ENCODE measurements at places on chromosomes 5 and 9.

DNA sequence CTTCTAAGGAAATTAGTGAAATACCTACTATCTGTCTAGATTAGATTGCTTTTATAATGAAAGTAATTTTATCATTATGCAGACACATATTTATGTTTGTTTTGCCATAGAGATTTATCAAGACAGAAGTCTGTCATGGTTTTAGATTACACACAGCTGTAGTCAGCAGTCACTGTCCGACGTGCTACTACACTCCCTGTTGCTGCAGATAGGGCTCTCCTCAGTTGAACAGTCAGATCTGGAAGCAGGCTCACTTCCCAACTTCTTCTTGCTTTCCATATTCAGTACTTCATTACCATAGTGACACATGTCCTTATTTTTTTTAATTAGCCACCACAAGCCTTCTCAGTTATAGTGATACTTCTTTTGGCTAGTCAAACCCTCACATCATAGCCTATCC is 329.9 kb upstream of the ITGA1 start:
- DNase-seq, result no peak

DNA sequence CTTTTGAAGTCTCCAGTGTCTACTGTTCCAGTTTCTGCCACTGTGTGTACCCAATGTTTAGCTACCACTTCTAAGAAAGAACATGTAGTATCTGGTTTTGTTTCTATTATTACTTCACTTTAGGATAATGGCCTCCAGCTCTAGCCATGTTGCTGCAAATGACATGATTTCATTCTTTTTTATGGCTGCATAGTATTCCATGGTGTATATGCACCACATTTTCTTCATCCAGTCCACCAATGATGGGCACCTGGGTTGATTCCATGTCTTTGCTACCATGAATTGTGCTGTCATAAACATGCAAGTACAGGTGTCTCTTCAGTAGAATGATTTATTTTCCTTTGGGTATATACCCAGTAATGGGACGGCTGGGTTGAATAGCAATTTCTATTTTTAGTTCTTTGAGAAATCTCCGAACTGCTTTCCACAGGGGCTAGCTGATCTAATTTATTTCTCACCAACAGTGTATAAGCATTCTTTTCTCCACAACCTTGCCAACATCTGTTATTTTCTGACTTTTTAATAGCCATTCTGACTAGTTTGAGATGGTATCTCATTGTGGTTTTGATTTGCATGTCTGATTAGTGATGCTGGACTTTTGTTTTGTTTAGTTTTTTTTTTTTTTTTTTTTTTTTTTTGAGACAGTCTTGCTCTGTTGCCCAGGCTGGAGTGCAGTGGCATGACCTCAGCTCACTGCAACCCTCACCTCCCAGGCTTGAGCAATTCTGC is 68.9 kb downstream of the WDR41 start:
- DNase-seq, result no peak

GRCh38 chr9:132978451-132979131 is at the start of gene GFI1B:
GFI1B (plus strand) TSS chr9:132978694; CDS start chr9:132986679, 7,985 bp downstream.
- no peak for DNase-seq

- no peak for DNase-seq
Measured at GRCh38 chr5:96149546-96149945, 187.9 kb upstream of the ELL2 start.

DNA sequence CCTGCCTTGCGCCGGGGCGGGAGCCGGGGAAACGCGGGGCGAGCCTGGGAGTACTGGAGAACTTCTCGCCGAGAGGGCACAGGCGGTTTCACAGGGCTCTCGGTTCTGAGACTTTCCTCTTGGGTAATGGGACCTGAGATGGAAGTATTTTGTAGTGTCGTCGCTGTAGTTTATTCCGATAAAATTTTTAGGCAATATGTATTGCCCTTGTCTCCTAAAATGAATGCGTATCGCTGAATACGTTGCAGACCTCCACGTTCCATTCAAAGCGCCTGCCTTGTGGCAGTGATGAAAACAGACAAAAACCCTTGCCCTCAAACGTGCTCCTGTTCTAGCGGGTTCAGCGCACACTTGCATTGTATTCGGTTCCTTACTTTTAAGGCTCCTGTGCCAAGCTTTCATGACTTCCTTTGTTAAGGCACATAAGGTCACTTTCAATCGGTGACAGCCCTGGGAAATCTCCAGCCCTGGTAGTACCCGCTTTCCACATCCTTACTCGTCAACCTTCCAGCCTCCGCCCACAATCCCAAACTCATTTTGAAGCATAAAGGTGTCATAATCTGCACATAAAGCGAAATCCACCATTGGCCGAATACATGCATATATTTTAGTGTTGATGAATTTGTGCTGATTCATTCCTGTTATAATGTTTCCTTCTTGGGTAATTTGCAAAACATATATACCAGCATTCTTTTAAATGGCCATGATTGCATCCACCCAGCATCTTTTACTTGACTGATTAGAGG is 694 bp downstream of the RMI1 start:
- peak; percentile 17 for DNase-seq

- no peak for DNase-seq
Measured at GRCh38 chr5:2188137-2188536, 305.4 kb upstream of the IRX4 start.

GRCh38 chr9:126113756-126114408 is 212.7 kb upstream of the MVB12B start:
- no peak for DNase-seq

DNA sequence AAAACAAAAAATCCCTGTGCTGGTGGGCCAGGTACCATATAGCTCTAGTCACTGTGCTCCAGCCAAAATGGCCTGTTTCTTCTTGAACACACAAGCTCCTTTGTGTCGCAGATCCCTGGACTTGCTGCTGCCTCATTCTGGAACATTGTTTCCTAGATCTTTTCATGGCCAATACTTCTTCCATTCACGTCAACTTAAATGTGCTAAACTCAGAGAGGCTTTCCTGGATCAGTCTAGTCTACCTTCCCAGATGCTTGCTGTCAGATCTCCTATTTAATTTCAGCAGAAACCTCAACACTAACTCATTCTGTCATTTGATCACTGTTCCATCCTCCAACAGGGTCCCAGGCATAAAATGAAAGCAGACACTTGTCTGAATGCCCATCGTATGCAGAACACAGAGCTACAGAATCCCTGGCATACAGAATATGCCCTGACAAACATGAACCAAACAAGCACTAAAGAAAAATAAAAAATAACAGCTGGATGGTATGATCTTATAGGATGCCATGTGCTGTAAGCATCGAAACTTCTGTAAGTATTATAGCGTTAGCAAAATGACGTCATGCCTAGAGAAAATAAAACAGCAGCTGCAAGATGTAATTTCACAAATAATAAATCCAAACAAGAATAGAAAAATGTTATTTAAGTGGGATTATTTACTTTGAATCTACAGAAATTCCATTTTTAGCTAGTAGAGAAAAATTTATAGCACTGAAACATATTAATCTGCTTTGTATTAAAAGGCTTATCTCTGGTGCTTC is 403.7 kb upstream of the DAP start:
- DNase-seq, result no peak

DNA sequence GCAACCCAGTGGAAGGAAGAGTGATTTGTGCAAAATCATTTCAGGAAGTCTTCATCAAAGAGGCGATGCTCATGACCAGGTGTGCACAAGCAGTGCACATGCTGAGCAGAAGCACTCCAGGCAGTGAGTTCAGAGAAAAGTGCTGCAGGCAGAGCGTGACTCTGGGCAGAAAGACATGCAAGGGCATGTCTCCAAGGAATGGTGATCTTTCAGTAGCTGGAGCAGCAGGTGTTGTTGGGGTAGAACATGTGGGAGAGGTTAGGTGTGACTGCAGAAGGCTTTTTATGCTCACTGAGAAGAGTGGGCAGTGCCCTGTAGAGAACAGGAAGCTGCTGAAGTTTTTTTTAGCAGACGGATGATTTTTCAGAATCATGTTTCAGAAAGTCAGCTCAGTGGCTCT is 545.4 kb upstream of the TLE4 start:
- DNase-seq, result peak; percentile 25

GRCh38 chr5:79795764-79796398 is 106.2 kb downstream of the CMYA5 start:
- no peak for DNase-seq

DNA sequence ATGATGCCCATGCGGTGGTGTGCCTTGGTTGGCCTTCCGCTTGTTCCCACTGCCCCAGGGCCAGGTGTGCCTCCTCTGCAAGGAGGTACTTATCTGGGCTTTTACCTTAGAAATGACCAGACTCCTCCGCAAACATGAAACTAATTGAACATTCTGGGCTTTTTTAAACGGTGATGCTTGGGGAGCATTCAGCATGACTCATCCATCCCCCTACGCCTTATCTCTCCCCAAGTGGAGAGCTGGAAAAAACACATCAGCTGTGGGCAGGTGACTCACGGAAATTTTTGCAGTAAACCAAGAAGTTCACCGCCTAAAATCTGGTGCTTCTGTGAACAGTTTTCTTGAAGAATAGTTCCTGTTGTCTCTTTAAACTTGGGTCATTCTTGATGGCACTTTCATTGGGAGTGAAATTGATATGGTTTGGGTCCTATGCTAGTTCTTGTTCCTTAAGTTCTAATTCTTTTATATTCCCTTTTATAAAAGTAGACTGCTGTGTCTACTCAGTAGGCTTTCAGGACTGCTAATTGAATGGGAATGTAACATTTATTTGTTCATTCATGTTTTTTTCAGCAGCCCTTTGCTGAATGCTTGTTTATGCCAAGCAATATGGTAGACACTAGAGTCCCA is 39.6 kb downstream of the SFXN1 start:
- DNase-seq, result no peak

- DNase-seq, result no peak
Measured at GRCh38 chr9:124021385-124021769, 9.8 kb downstream of the LHX2 start.

- no peak for DNase-seq
Measured at GRCh38 chr5:169997798-169998197, 17.5 kb upstream of the INSYN2B start.

DNA sequence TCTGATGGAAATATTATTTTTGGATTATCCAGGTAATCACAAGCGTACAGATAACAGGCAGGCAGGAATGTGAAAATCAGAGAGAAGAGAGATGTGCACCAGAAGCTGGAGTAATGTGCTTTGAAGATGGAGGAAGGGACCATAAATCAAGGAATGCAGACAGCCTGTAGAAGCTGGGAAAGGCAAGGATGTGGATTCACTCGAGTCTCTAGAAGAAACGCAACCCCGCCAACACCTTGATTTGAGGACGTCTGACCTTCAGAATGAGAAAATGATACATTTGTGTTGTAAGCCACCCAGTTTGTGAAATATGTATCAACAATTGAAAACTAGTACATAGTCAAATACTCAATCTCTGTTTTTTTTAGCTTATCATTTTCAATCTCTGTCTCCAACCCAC is 207.6 kb upstream of the MPDZ start:
- no peak for DNase-seq

DNA sequence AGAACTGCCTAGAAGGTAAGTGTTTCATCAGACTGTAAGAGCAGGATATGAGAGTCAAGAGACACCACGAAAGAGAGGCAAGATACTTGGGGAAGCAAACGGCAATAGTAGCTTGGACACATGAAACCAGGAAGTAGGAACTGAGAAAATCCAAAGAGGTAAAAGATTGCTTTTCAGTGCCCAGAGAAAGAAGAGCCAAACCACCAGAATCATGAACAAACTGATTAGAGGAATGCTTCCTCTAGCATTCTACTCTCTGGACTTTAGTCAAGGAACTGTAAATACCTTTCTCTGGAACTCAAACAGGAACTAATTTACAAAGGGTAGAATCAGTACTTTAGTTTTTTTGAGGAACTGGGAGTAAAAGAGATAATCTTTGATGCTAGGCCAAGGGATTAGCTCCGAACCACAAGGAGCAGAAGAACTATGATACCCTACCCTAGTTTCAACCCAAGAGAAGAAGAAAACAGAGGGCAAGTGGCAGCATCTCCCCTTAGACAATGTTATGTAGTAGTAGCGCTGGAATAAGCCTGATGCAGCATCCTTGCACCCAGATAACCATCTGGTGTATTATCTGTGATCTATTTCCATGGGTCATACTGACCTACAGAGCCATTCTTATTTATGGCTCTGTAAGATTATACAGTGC is 41.3 kb downstream of the EFCAB9 start:
- DNase-seq, result no peak

DNA sequence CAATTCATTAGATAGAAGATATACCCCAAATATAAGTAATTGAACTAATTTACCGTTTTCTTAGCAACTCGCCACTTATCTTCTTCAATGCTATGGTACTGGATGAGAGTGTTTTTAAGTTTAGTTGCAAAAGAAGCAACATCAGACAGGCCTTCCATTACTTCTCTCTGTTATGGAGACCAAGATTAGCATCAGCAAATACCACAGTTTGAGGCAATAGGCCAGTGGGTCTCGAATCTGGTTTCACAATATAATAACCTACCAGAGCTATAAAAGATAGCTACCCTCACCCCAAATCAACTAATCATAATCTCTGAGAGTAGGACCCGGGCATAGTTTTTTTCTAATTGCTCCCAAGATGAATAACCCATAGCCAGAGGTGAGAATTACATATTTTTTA is 5.1 kb downstream of the STARD4 start:
- no peak for DNase-seq

DNA sequence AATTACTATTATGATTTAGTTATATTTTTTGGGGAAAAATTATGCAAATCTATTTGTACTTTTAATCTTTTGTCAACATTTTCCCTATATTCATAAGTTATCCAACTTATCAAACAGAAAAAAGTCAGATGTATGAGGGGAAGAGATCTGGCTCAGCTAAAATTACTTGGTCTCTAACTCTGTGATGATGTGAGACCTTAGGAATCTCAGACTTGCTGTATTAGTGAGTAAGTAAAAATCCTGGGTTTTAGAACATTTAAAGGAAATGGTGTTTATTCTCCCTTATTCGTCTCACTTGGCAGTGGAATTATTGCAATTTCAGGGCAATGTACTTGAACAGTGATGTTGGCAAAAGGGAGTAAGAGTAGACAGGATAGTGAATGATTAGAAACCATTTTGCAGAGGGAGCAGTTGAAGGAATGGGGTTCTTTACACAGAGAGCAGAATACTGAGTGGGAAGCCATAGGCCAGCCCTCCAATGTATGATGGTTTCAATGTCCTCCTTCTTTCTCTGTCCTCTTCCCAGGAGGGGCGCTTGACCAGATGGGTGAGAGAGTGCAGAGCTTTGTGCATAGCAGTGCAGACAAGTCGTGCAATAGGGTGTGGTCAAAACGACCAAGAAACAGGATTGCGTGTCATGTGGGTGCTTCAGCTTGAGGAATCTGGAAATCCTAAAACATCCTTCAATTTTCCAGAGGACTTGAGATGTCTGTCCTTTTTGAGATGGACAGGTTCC is 91.7 kb downstream of the TENT4A start:
- DNase-seq, result no peak
